Stimulated activated CD8-positive, alpha-beta memory T cell treated with anti-CD3 and anti-CD28 coated beads, Interleukin-4, amount 100 ng/mL, for 24 hours (primary cell): ENCODE measurements at places on chromosomes 16 and 17.

- peak; percentile 55 for DNase-seq
Measured at GRCh38 chr17:41547921-41548843, 20.1 kb upstream of the KRT19 start.

- no peak for DNase-seq
Measured at GRCh38 chr16:49492896-49493626, 119.5 kb downstream of the C16orf78 start.

DNA sequence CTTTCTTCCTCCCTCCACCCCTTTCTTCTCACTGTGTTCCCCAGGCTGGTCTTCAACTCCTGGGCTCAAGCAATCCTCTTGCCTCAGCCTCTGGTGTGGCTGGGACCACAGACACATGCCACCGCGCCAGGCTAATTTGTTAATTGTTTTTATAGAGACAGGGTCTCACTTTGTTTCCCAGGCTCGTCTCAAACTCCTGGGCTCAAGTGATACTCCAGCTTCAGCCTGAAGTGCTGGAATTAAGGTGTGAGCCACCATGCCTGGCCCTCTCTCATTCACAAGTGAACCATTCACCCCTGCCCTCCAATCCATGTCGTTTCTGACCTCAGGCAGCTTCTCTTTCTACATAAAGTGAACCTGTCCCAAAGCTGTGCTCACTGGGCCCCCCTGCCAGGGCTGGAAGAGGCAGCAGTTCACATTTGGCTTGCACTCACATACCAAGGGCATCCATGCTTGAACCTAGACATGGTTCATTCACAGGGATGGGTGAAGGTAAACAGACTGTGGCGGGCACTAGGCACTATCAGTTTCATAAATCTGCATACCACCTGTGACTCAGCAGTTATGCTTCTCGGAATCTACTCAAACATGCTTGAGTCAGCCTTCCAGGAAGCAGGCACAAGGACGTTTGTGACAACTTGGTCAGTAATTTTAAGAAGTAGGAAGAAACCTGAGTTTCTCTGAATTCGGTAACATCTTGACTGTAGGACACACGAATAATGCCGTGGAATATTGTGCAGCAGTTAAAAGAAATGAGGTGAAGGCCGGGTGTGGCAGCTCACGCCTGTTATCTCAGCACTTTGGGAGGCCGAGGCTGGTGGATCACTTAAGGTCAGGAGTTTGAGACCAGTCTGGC is 6.0 kb upstream of the RNF213 start:
- no peak for DNase-seq

GRCh38 chr17:19461681-19462080 is 50.6 kb downstream of the RNF112 start:
- DNase-seq: no peak

DNA sequence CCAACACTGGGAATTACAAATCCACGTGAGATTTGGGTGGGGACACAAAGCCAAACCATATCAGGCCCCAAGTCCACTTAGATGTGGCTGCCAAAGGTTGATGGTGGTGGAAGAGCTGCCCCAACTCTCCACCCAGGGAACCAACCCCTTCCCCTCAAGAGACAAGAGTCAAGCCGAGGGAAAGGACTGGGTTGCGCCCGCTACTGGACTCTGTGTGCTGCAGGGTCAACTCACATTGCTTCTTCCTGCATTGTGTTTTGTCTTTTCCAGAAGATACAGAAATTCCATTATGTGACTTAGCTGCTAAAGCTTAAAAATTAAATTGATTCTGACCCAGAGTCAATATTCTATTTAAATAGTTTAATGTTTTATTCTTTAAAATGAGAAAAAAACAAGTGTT is 58.5 kb downstream of the ADAMTS18 start:
- no peak for DNase-seq
